ENCODE measurements at places on chromosomes 1 and 21.

GRCh38 chr1:18182398-18183160, 75.0 kb downstream of the IGSF21 start:
- DNase-seq: no peak

GRCh38 chr1:203183828-203184227, 2.7 kb downstream of the CHI3L1 start:
- no peak for DNase-seq

DNA sequence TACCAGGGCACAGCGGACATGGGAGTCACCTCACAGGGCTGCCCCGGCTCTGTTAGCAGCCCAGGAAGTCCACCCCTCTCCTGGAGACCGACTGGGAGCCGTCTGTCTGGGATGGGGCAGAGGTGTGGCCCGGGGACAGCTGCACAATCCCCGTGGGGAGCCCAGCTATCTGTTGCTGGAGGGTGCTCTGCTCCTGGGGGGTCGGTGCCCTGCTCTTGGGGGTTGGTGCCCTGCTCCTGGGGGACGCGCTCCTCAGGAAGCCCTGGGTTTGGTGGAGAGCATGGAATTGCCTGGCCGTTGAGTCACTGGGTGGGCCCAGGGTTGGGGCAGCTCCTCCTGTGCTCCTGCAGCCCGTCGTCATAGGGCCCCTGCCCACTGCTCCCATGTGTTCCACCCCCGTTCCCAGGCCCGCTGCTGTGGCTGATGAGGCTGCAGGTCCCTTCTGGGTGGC, 39.3 kb downstream of the AGPAT3 start:
- no peak for DNase-seq

GRCh38 chr1:14712136-14712535, 113.7 kb downstream of the KAZN start:
- no peak for DNase-seq

GRCh38 chr1:46547481-46548383, 3.7 kb downstream of the KNCN start:
- no peak for DNase-seq

DNA sequence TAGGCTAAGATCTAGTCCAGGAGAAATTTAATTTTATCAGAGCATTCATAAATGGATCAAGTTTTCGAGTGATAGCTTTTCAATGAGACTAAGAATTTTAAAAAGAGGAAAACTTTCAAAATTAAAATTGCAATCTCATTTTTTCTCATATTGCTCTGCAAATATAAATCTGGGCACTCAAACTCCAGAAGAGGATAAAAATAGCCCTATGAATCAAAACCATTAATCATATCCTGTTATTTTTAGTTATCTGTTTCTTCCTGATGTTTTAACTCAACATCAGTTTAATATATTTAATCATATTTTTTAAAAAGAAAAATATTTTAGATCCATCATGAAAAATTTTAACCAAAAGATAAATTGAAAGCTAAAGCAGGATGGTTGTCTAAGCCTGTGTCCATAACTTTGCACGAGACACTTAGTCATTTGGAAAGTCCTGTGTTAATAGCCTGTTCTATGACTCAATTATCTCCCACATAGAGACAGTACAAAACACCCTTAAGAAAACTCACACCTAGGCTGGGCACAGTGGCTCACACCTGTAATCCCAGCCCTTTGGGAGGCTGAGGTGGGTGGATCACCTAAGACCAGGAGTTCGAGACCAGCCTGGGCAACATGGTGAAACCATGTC, 17.1 kb upstream of the PRRC2C start:
- DNase-seq: no peak

GRCh38 chr1:87278825-87279535, 49.7 kb upstream of the LMO4 start:
- DNase-seq: no peak

DNA sequence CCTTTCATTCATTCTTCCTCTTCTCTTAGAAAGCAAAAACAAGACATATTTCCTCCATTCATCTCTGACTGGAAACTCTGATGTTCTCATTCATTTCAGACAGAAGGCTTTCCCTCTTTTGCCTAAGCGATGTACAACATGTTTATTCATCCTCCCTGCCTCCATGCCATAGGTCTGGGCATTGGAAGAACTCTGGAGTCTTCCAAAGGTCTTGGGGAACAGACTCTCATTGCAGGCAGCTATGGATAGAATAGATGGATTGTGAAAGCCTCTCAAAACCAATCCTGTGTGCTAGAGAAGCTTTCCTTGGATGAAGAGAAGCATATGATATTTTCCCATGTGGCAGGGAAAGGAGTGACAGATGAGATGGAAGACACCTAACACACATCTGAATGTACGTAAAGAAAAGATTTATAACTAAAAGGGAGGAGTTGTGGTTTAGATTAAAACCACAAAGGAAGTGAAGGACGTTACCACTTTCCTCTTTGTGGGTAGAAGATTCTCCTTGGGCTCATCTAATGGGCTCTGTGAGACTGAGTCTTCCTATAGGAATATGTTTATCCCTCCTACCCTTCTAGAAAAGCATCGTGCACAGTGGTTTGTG, 38.7 kb downstream of the BCL9 start:
- DNase-seq: no peak

DNA sequence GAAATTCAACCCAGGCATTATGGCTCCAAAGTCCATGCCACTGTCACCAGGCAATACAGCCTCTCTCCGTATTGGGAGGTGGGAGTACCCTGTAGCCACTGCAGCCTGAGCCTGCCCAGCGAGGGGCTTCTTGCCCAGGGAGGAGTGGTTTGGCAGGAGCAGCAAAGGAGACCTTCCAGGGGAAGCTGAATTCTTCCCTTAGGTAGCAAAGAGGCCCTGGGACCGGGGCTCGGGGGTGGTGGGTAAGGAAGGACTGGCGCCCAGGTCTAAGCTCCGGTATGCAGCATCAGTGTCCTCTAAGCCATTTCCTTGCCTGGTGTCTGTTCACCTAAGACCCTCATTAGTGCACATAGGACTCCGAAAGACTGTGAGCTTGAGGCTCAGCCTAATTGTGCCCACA, 17.0 kb downstream of the TNNT2 start:
- DNase-seq: no peak

- DNase-seq: no peak
Measured at GRCh38 chr1:7334475-7335035, 436.5 kb upstream of the VAMP3 start.

- DNase-seq: no peak
Measured at GRCh38 chr1:29703596-29704370, 467.5 kb downstream of the PTPRU start.

DNA sequence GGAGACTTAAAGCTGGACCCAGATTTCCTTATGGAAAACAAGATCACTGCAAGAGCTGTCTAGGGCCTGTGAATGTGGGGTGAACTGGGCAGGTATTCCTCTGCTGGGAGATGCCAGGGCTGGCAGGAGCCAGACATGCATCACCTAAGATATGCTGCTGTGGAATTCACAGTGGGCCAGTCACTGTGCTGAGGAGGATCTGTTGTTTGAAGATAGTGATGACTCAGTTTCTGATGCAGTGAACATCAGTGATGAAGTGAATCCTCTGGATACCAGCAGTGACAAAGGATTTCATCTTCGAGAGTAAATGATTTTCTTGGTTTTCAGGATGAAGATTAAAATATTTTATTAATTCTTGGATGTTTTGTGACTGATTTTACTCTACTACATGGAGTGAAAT, 29.9 kb upstream of the CAMSAP2 start:
- DNase-seq: no peak

DNA sequence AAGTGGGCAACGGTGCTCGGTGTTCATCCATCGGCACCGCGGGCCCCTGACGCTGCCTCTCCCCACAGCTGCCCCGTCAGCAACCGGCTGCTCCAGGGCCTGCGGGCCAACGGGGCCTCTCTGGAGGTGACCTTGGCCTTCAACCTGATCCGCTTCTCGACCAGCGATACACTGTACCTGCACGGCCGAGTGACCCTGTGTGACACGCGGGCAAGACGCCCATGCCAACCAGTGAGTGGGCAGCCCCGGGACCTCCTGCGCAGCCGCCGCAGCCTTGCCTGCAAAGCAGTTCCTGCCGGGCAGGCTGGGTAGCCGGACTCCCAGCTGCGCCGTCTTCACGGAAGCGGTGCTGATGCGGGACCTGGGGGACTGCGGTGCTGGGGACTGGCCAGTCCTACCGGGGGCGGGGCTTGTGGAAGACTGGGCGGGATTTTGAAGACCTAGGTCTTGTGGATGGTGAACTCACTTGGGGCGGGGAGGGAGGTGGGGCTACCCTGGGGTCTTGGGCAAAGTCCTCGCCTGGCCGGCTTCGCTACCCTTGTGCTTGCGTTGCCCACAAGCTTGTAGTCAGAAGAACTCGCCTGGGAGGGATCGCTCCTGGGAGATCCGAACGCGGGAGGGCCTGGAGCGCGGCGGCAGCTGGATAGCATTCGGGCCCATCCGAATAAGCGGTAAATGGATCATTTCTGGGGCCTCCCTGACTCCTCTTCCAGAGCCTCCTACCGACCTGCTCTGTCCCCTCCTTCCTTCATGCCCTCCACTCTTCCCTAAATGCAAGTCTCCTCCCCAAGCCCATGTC, 8.8 kb upstream of the CEP85 start:
- DNase-seq: peak; percentile 67

GRCh38 chr1:239274242-239274830, 112.0 kb upstream of the CHRM3 start:
- no peak for DNase-seq

GRCh38 chr1:173447224-173447623, 29.9 kb upstream of the PRDX6 start:
- DNase-seq: no peak

- DNase-seq: no peak
Measured at GRCh38 chr1:204495078-204495753, 611 bp upstream of the PIK3C2B start.

- no peak for DNase-seq
Measured at GRCh38 chr1:240612811-240613210, 856 bp upstream of the GREM2 start.

GRCh38 chr1:155978325-155978972, at the start of gene ARHGEF2:
ARHGEF2 (minus strand) TSS chr1:155978547; CDS start chr1:155978427, 120 bp downstream.
- DNase-seq: peak; percentile 75

DNA sequence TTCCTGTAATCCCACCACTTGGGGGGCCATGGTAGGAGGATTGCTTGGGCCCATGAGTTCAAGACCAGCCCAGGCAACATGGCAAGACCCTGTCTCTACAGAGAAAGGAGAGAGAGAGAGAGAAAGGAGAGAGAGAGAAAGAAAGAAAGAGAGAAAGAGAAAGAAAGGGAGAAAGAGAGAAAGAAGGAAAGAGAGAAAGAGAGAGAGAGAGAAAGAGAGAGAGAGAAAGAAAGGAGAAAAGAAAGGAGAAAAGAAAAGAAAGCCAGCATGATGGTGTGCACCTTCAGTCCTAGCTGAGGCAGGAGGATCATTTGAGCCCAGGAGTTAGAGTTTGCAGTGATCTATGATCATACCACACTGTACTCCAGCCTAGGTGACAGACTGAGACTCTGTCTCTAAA, 82.8 kb downstream of the DISP3 start:
- DNase-seq: no peak

DNA sequence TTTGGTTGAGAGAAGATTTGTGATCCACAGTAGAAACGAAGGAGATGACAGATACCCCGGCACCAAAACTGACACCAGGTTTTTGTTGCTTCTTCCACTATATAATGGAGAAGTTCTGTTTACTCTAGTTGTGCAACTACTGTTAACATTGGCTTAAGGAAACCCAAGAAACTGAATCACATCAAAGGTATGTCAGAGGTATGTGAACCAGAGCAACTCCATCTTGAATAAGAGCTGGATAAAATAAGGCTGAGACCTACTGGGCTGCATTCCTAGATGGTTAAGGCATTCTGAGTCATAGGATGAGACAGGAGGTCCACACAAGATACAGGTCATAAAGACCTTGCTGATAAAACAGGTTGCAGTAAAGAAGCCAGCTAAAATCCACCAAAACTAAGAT, 173.7 kb upstream of the CAMK1G start:
- peak; percentile 66 for DNase-seq

DNA sequence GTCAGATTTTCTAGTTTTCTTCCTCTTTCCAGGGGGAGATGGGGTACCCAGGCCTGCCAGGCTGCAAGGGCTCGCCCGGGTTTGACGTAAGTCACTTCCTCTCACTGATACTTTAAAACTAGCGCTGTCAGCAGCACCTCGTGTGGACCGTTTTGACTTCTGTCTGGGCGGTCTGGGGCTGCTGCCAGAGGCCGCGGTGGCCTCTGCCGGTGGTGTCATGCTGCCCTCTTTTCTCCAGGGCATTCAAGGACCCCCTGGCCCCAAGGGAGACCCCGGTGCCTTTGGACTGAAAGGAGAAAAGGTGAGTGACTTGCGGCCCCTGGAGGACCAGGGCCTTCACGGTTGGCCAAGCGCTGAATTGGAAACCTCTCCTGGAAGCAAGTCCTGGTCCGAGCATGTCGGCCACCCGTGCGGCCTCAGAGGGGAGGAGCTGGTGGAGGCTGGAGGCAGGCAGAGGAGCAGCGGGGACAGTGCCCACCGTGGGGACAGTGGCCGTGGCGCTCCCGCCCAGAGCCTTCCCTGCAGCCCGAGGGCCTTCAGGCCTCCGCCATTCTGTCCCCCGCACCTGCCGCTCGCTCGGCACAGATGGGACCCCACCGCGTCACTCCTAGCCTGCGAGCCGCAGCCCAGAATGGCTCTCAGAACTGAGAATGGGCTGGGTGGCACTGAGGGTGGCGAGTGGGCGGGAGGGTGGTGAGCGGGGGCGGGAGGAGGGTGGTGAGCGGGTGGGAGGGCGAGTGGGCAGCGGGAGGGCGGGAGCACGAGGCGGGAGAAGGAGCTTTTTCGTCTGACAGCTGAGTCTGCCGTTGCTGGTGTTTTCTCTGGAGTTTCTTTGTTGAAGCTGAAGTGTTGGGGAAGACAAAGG, 9.4 kb downstream of the COL6A1 start:
- peak; percentile 23 for DNase-seq

DNA sequence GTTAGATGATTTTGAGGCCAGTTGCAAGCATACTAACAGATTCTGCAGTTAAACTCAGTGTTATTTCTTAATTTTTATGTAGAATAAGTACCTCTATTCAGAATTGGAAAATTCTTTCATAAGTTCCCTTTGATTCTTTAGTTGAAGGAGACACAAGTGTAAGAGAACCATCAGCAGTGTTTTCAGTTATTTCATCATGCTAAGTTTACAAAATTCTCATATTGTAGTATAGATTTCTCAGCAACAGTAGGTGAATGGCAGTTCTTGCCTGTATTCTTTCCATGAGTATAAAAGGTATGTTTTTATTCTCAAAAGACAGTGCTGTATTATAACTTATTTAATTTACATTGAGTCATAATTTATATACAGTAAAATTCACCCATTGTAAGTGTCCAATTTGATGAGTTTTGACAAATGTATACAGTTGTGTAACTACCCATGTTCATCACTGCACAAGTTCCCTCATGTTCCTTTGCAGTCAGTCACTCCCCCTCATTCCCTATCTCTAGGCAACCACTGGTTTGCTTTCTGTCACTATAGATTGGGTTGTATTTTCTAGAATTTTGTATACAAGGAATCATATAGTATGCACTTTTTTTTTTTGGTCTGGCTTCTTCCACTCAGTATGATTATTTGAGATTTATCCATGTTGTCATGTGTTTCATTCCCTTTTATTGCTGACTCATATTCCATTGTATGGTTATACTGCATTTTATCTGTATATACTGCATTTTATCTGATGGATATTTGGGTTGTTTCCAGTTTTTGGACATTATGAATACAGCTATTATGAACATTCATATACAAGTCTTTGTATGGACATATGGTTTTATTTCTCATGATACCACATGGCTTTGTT, 3.9 kb downstream of the RPS6KC1 start:
- DNase-seq: no peak

- no peak for DNase-seq
Measured at GRCh38 chr1:178548108-178548507, 35.2 kb downstream of the TEX35 start.

Measured in Caco-2 (cell line).